ENCODE measurements at places on chromosomes 3 and 15. TPM values are rescaled to one million over a fixed set of nuclear protein-coding genes. Genes with fewer than 3 reads are reported as not detected.

GRCh38 chr3:110562621-110563020 lies 509.0 kb upstream of the NECTIN3 start:
- H3K27me3 ChIP-seq, result peaks cover 3% of the 10 kb centered on the region
- H3K36me3 ChIP-seq, result no peaks in the 10 kb centered on the region
- H3K4me1 ChIP-seq, result no peaks in the 10 kb centered on the region
- H3K4me3 ChIP-seq, result no peak overlapping the region

GRCh38 chr15:75065467-75065850 lies 42.1 kb downstream of the PPCDC start:
- no peak for DNase-seq
- peaks cover 87% of the 10 kb centered on the region for H3K4me1 ChIP-seq
- peak overlapping the region; percentile 95 for H3K27ac ChIP-seq
- peaks cover 56% of the 10 kb centered on the region for H3K36me3 ChIP-seq
- H3K27me3 ChIP-seq, result peaks cover 2% of the 10 kb centered on the region

GRCh38 chr3:45781841-45782240 lies 14.5 kb downstream of the SLC6A20 start:
- peaks cover 24% of the 10 kb centered on the region for H3K27me3 ChIP-seq
- no peak overlapping the region for H3K27ac ChIP-seq
- no peaks in the 10 kb centered on the region for H3K4me1 ChIP-seq
- H3K36me3 ChIP-seq, result no peaks in the 10 kb centered on the region
- DNase-seq, result peak; percentile 5

CD96 gene
- total RNA-seq, result 323 TPM

CHRNA3 gene
- not detected for total RNA-seq

- H3K36me3 ChIP-seq, result no peaks in the 10 kb centered on the region
- no peak for DNase-seq
- no peak overlapping the region for H3K4me3 ChIP-seq
- H3K27ac ChIP-seq, result no peak overlapping the region
Measured at GRCh38 chr3:41158947-41159346, 40.4 kb upstream of the CTNNB1 start.

GRCh38 chr15:94770199-94770598 lies 538.8 kb downstream of the MCTP2 start:
- no peaks in the 10 kb centered on the region for H3K27me3 ChIP-seq
- no peak for DNase-seq
- H3K36me3 ChIP-seq, result no peaks in the 10 kb centered on the region

DNA sequence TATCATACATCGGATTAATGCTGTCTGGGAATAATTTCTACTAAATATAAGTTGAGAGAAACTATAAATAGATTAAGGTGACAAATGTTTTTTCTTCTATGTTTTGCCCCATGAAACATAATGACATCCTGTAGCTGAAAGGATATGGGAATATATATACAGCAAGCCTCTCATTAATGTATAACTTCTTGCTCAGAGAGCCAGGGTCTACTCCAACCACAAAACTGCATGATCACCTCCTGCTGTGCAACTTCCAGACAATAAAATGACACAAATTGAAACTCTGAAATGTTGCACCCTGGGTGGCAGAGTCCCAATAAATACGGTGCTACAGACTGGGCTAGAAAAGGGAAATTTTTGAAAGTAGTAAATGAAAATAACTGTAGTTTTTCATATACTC lies 571.9 kb upstream of the CBLB start:
- no peaks in the 10 kb centered on the region for H3K4me1 ChIP-seq
- no peaks in the 10 kb centered on the region for H3K36me3 ChIP-seq
- H3K27me3 ChIP-seq, result no peaks in the 10 kb centered on the region
- no peak for DNase-seq
- no peak overlapping the region for H3K27ac ChIP-seq
- H3K4me3 ChIP-seq, result no peak overlapping the region

C3orf33 gene
- 0.48 TPM for total RNA-seq

DNA sequence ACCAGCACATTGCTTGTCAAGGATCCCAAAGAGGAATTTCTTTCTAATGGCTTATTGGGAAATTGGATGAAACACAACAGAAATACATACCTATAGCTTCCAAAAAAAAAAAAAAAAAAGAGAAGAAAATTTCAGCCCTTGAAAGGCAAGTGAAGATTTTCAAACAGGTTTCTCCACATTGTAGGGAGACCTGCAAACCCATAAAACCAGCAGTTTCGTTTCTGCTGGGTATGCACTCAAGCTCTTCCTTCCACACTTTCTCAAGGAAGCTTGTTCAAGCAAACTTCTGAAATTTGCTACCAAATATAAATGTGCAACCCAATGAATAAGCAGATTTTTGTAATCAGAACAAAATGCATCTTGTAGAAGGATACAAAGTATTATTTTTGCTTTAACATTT lies 15.9 kb upstream of the SH3BP5 start:
- no peak for DNase-seq
- no peak overlapping the region for H3K27ac ChIP-seq
- H3K4me3 ChIP-seq, result no peak overlapping the region

- H3K4me1 ChIP-seq, result peaks cover 57% of the 10 kb centered on the region
- no peak overlapping the region for H3K4me3 ChIP-seq
- no peaks in the 10 kb centered on the region for H3K36me3 ChIP-seq
- H3K27ac ChIP-seq, result peak overlapping the region; percentile 67
Measured at GRCh38 chr3:192817053-192817452, 89.7 kb upstream of the FGF12 start.

DNA sequence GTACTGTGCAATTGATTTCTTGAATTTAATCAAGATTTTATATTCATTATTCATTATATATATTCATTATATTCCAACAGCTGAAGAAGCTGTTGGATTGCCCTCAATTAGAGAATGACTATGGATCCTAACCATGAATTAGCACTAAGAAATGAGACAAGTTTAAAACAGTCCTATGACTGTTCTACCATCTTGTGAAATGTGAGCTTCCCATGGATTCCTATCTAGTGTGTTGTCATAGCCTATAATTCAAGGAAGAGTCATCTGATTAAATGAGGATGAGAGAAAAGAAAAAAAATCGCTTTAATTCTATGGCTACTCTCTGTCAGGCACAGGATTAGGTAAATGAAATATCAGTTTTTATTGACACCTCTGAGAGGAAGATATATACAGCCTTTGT lies 696.6 kb upstream of the NAALADL2 start:
- H3K27me3 ChIP-seq, result no peaks in the 10 kb centered on the region
- no peak for DNase-seq
- no peak overlapping the region for H3K4me3 ChIP-seq
- no peaks in the 10 kb centered on the region for H3K36me3 ChIP-seq
- H3K27ac ChIP-seq, result no peak overlapping the region

UPK1B gene
- not detected for total RNA-seq

DNA sequence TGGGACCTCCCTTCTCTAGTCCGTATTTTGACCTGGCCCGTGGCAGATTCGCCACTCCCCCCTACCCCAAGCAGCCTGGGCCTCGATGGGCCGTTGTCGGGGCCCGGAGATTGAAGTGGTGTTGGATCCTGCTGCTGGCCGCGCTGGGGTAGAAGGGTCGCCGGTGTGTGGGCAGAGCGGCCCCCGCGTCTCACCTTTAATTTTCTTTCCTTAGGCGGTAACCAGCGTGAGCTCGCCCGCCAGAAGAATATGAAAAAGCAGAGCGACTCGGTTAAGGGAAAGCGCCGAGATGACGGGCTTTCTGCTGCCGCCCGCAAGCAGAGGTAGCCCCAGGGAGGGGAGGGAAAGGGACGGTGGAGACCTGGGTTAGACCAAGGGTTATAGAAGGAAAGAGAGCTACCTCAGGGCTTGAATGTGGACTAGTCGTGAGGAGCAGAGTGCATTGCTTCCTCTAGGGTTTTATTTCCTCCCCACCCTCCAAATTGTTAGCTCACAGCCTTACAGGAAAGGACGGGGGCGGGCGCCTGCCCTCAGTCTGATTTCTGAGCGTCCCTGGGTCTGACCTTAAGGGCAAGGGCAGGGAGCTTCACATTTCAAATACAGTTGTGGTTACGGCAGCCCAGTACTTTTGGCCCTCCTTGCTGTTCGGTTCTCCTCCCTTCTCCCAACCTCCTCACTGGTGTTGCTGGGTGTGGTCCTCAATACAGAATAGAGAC lies 799 bp downstream of the SERF2 start:
- H3K27me3 ChIP-seq, result no peaks in the 10 kb centered on the region
- H3K36me3 ChIP-seq, result peaks cover 53% of the 10 kb centered on the region
- H3K4me1 ChIP-seq, result peaks cover 41% of the 10 kb centered on the region
- peak; percentile 35 for DNase-seq

- H3K4me3 ChIP-seq, result no peak overlapping the region
- peaks cover 2% of the 10 kb centered on the region for H3K4me1 ChIP-seq
- H3K27ac ChIP-seq, result no peak overlapping the region
- H3K36me3 ChIP-seq, result peaks cover 3% of the 10 kb centered on the region
Measured at GRCh38 chr15:55588815-55589115, 620 bp upstream of the PYGO1 start.

ECE2 gene
- total RNA-seq, result not detected

DNA sequence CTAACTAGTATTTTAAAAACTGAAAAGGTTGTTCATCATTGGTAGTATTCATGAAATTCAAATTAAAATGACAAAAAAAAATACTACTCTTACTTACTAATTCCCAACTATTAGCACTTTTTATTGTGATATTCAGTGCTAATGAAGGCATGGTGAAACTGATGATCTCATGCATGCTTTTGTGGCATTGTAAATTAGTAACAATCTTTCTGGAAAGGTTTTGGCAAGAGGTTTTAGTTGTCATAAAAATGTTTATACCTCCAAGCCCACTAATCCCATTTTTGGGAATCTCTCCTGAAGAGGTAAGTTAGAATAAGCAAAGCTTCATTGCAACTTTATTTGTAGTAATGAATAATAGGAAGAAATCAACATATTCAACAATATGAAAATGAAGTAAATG lies 53.0 kb downstream of the LYSMD4 start:
- H3K4me1 ChIP-seq, result peaks cover 26% of the 10 kb centered on the region
- H3K27ac ChIP-seq, result no peak overlapping the region

GRIP2 gene
- total RNA-seq, result 0.08 TPM
